ENCODE measurements at places on chromosomes 3 and 15. TPM values are rescaled to one million over a fixed set of nuclear protein-coding genes. Genes with fewer than 3 reads are reported as not detected.
A peak's percentile ranks its signal among the peaks of the same experiment; 100 is the strongest.

Gene TIGIT
- total RNA-seq = 1.6 TPM

DNA sequence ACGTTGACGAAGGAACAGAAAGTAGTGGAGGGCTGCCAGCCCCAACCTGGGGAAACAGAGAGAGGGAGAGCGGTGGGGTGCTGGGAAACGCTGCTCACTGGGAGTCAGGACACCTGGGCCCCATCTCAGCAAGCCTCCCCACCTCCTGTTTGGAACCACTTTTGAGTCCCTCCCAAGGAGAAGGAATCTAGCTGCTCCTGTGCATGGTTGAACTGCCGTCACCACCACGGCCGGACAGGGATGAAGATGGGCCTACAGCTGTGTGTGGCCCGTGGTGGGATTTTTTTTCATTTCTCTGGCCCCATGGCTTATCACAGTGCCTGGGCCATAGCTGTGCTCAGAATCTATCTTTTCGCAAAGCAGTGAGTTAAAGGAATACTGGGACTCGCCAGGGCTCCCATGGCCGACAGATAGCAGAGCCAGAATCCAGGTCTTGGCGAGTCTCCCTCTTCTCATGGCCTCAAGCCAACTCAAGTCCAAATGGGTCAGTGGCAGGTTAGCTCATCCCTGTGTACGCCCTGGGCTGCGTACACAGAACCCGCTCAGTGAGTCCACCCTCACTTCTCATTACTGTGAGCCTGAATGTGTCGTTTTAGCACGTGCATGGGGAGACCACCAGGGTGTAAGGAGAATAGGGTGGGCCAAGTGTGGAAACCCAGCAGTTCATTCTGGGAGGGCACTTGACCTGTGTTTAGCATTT lies 271.2 kb downstream of the FAM43A start:
- ATAC-seq = no peak

- no peak for ATAC-seq
These were observed 6.4 kb upstream of the TBC1D21 start for GRCh38 chr15:73866881-73867410.

DNA sequence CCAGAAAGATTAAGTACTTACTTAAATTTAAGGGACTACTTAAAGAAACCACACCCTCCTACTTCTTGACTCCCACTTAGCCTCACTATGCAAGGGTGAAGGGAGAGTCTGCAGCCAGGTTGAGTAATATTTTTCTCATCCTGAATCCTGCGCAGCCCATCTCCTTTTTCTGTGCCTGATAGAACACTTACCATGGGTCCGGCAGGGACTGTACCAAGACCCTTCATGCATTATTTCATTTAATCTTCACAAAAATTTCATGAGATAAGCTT lies 562.6 kb upstream of the CFAP20DC start:
- ATAC-seq = no peak

Gene PGBD4
- 2.9 TPM for total RNA-seq

Gene FAM107A
- total RNA-seq = 0.27 TPM

Gene STARD9
- total RNA-seq = 9.9 TPM

DNA sequence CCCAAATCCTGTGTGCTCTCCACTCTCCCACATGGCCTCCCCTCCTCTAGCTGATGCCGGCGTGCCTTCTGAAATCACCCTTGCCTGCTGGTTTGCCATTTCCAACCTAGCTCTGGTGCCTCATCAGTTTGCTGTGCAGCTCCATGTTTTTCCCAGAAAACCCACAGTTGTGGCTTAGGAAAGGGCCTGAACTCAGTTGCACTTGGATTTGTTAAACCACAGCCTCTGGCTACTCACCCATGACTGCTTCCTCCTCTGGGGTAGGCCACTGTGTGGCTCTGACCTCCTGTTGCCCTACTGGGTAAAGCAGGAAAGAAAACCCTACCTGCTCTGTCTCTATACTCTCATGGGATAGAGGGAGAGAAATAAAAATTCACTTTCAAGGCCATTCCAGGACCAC lies 97.3 kb downstream of the DAPK2 start:
- no peak for ATAC-seq

Gene SERPINI2
- total RNA-seq = 0.18 TPM

GRCh38 chr15:38609097-38609738 lies 44.6 kb upstream of the RASGRP1 start:
- no peak for ATAC-seq

GRCh38 chr3:100777271-100777670 lies 68.0 kb downstream of the TFG start:
- no peak for ATAC-seq

Gene TRPM1
- total RNA-seq = 3.6 TPM

DNA sequence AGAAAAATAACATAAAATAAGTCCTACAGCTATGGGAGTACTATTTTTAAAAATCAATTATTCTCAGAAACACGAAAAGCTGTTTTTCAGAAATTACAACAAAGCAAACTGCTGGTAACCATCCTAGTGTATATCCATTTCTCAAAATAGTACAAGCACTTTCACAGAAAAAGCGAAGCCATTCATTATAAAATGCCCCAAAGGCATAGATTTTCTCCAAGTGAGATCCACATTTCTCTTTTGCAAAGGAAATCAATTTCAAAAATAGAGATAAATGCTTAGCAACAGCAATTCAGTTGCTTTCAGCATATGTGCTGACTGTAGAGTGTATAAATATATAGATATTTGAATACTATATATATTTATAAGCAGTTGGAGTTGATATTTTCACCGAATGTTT lies 1266.3 kb downstream of the SI start:
- no peak for ATAC-seq

DNA sequence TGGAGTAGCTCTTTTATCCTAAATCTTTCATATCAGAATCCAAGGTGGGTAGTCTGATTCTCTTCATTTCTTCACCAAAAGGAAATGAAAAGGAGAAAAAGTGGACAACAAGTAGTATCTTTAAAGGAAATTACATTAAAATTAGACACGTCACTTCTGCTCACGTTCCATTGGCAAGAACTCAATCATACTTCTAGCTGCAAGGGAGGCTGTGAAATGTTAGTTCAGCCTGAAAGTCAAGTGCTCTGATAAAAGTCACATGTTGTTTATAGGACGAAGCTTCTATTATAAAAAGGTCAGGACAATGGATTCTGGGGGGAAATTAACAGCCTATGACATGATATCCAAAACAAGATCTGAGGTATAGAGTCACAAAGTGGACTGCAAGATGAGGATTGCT lies 164.6 kb upstream of the MCTP2 start:
- ATAC-seq = no peak

DNA sequence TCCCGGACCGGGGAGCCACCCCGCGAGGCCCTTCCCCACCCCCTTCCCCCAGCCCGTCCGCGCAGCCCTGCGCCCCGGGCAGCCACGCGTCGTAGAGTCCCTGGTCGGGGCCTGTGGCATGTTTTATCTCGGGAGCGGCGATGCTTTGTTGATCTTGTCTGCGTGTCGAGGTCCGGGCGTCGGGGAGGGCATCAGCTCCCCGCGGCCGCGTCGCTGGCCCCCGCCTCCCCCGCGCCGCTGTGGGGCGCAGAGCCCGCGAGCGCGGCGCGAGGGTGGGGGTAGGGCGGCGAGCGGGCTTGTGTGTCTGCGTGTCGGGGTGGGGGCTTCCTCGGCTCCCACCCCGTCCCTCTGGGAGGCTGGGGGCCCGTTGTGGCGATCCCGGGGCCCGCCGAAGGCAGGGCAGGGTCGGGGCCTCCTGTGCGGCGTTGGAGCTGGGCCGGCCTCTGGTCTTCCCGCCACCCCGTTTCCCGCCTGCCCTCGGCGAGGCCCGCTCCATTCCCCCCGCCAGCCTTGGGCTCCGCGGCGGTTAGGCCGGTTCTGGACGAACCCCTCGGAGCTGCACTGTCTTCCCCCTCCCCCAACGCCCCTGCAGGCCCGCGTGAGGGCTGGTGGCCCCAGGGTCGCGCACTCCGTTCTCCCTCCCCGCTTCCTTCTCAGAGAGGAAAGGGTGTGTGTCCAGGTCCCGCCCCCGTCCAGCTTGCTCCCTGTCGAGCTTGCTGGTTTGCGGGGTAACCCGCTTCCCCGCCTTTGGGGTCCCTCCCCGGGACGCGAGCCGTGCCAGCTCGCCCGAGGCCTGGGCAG lies 695 bp downstream of the GMPS start:
- ATAC-seq = peak; percentile 40

Gene C3orf38
- total RNA-seq = 22.5 TPM

Gene DISP2
- total RNA-seq = 6.1 TPM

GRCh38 chr3:171379281-171379680 lies 80.9 kb downstream of the TNIK start:
- ATAC-seq = no peak

DNA sequence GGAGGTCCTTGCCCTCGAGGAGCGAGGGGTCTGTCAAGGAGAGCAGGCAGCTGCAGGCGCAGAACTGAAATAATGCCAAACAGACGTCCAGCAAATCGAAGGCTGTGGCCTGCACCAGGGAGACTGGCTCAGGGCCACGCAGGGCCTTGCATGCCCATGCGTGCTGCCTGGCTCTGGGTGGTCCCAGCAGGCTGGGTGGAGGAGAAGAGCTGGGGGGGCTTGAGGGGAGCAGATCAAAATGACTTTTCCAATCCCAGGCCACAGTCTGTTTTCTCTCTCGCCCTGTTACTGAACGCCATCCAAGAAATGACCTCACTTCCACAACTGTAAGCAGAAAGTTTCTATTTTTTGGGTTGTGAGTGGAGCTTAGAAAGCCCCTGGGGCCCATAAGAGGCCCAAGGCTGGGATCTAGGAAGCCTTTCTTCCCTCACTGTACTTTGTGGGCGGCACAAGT lies 96.9 kb upstream of the RPL32 start:
- ATAC-seq = no peak

GRCh38 chr3:56693750-56694149 lies 10.7 kb upstream of the TASOR start:
- no peak for ATAC-seq

DNA sequence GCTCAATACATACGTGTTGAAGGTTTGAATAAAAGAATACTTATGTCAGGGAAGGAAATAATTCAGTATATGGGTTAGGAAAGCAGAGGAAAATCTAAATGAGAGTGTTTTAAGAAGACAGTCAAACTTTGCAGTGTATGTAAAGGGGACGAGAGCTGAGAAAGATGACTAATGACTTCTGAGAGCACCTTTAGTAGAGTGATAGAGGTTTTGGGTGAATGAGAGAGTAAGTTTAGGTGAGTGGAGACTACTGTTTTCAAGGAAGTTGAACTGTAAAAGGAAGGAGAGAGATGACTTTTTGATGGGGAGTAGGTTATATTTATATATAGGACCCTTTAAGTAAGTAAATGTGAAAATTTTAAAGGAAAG lies 9.4 kb downstream of the TBC1D23 start:
- no peak for ATAC-seq

- no peak for ATAC-seq
These were observed 253.2 kb downstream of the NR2F2 start for GRCh38 chr15:96583671-96584070.

GRCh38 chr3:38376098-38376816 lies 29.7 kb downstream of the XYLB start:
- no peak for ATAC-seq

DNA sequence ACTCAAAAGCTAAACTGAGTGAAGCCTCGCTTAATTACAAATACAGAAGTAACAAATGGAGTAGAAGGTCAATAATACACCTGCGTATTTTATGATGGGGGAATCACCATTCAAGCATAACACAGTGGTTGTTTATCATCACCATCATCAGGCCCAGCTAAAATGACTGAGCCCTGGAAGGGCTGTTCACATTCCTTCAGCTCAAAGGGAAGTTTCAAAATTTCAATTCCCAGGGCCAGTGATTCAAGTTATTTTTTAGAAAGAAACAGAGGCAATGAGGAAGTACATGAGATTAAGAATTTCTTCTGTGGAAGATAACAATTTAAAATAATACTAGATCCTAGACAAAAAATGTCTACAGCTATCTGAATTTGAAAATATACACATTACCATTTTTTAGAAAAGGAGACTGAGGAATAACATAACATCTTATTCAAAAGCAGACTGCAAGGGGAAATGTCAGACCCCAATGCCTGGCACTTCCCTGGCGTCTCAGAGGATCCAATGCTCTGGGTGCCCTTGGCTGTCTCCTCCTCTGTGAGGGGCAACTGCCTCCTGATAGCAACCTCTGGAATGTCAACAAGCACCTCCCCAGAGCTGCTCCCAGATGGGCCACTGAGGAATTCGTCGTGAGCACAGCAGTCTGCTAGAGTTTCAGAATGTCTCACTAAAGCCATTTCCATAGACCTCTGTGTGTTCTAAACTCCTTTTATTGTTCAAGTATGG lies 22.8 kb downstream of the EHD4 start:
- ATAC-seq = no peak

GRCh38 chr3:160612386-160613075 lies 47.2 kb upstream of the KPNA4 start:
- ATAC-seq = no peak

Gene HRG
- total RNA-seq = not detected

DNA sequence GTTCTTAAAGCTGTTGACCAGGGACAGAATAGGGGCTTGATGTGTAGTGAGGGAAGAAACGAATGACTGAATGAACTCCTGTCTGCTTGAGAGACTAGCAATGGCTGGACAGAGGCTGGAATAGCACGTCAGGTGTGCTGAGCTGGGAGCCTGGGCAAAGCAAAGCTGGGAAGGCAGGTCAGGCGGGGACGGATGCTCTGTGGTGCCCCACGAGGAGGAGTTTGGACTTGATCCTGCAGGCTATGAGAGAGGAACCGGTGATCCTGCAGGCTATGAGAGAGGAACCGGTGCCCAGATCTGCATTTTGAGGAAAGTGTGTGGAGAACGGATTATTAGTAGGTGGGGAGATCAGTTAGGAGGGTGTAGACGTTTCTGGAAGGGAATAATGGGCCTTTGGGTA lies 31.3 kb upstream of the PSTPIP1 start:
- ATAC-seq = no peak

DNA sequence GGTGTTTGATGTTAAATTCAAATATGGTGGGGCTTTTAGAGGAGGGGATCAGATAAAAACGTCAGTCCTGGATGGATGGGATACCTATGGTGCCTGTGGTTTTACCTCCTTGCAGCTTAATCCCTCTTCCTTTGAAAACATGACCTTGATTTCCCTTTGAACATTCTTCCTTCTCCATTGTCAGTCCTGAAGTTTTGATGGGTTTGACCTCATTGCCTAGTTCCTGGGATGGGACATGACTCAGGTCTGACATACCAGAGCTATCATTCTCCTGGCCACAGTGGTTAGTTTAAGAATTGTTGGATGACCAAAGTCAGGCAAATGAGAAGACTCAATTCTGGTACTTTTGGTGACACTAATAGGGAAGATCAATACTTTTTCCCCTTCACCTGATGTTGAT lies 87.2 kb downstream of the PRICKLE2 start:
- ATAC-seq = no peak

Gene ANKRD34C
- 0.24 TPM for total RNA-seq

Gene GHRL
- 1.5 TPM for total RNA-seq

Gene LYZL4
- total RNA-seq = not detected

DNA sequence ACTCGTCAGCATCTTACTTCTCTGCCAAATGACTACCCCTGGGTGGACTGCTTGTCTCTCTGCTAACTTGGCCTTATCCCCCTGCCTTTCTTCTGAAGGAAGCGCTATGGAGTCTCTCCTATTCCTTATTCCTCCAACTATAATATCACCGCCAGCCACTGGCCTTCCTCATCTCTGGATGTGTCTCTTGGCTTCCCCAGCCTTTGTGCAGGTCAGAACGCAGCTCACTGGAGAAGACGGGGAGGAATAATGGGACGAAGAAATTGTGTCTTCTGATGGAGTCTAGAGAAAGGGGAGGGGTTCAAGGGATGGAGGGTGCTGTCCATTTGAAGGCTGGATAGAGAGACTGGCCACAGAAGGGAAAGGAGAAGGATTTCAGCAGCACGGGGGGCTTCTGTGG lies 16.9 kb downstream of the ITGA11 start:
- no peak for ATAC-seq

- ATAC-seq = no peak
These were observed 169.1 kb upstream of the SEMA6D start for GRCh38 chr15:47548231-47548630.

Gene GPR62
- total RNA-seq = 0.43 TPM

GRCh38 chr3:27978440-27978839 lies 256.3 kb upstream of the EOMES start:
- ATAC-seq = no peak
